ENCODE measurements at places on chromosomes 5 and 9.

DNA sequence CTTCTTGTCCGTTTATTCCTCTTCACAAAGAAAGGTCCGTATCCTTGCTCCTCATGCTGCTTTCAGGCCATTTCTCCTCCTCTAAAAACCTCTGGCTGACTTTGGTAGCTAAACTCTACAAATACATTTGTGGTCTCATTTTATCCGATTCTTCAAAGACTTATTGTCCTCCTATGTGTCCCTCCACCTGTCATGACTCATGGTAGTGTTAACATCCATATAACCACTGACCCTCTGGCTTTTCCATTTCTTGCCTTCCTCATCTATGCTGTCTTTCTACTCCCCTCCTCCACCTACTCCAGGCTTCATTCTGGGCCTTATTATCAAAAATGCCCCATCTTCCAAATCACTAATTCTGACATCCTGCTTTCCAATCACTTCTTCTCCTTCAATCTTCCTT lies 4.1 kb upstream of the SEMA6A start:
- DNase-seq: no peak

DNA sequence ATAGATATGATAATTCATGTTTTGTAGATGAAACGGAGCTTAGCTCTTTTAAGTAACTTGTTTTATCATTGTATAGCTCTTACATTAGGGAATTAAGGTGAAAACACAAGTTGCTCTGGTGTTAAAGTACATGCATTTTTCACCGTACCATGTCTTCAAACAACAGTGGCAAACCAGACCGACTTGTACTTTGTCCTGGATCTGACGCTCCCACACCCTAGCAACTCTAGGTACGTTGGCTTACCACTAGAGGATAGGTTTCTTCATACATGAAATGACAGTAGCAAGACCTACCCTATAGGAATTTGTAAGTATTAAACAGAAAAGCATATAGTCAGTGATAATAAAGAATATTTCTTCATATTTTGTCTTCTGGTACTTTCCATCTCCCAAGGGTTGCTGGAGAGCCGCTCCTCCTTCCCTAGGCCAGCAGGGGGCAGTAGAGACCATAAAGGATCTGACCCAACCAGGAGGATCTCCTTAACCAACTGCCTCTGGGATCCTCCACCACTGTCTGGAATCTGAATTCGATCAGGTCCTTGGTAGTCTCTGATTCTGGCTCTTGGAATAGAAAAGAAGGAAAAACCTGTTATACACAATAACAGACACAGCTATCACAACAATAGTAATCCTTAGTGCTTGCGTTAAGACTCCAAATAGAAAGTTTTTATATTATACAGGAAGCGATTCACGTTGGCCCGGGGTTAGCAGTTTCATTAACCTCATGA lies 136.7 kb downstream of the CAVIN4 start:
- peak; percentile 48 for DNase-seq

DNA sequence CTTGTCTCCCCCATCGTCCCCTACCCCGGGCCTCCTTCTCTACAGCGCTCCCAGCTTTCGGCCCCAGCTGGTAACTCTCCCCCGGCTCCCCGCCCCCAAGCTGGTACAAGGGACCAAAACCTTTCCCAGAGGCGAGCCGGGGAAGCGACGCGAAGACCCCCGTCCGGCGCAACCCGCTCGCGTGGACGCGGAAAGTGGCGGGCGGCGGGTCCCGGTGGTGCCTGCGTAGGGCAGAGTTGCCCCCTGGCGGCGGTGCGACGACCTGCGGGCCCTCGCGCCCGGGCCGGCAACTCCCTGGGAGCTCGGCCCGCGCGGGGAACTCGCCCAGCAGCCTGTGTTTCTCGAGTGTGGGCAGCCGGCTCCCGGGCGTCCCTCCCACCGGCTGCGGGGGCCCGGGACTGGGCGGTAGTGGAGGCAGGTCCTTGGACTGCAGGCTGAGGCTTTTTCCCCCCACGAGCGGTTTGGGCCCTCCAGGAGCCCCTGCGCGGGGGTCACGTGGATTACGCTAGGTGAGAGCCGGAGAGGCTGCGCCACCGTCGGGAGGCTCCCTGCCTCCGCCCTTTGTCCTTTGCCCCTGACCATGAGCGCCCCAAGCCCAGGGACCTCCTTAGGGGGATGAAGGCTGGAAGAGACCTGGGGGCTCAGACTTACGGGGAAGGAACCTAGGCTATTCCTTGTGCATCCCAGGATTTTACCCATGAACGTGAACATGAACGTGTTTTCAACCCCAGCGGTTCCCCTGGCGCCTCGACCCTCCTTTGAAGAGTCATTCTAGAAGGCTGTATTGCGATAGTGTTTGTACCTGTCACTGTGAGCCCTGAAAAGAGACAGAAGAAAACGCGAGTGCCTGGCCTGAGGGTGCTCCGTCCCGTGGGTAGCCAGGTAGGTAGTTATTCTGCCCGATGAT lies 2.9 kb upstream of the FOXD1 start:
- DNase-seq: no peak

DNA sequence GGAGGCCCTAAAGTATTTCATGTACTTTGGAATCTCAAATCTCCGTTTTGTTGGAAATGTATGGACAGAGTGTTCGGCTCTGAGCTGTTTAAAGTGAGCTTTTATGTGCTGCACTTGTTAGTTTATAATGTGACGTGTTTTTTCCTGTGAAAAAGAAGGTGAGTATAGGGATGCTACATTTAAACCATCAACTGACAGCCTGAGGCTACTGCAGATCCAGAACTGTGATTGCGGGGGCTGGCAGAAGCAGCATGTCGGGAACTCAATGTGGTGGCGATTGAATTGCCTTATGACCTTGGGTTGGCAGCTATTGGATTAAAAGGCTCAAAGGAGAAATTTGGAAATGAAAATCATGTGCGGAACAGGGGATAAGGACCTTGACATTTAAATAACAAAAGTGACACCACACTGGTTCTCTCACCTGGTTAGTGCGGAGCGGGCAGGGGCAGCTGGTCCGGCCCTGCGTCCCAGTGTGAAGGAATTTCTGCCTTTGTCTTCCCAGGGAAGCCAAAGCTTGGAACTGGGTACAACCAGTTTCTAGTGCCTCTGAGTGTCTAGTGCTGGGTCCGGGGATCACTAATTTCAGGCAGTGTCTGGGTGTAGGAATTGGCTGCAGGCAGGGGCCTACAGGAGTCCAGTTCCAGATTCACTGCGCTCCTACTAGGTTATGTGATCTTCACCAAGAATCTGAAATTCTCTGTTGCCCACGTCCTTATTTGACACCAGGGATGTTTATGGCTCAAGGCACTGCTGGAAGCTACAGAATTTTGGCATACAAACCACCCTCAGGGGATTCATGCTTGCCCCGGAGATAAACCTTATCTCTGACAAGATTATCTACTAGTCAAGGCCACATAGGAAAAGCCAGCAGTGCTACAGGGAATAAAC lies 120.7 kb upstream of the ERCC6L2 start:
- DNase-seq: no peak

- no peak for DNase-seq
Measured at GRCh38 chr5:107580889-107581820, 89.6 kb downstream of the EFNA5 start.

- peak; percentile 9 for DNase-seq
Measured at GRCh38 chr9:90099262-90099963, 494.6 kb downstream of the GADD45G start.

GRCh38 chr9:24095246-24095645 lies 269.2 kb upstream of the ELAVL2 start:
- DNase-seq: no peak

GRCh38 chr5:9363026-9363425 lies 182.8 kb downstream of the SEMA5A start:
- no peak for DNase-seq

DNA sequence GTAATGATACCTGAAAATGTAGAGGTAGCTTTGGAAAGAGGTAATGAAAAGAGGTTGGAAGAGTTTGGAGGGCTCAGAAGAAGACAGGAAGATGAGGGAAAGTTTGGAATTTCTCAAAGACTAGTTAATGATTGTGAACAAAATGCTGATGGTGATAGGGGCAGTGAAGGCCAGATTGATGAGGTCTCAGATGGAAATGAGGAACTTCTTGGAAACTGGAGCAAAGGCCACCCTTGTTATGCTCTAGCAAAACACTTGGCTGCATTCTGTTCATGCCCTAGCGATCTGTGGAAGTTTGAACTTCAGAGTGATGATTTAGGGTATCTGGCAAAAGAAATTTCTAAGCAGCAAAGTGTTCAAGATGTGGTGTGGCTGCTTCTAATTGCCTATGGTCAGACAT lies 161.2 kb upstream of the SPEF2 start:
- DNase-seq: no peak

GRCh38 chr5:135015942-135016341 lies 18.1 kb downstream of the PITX1 start:
- no peak for DNase-seq

GRCh38 chr9:134839455-134840125 lies 41.0 kb upstream of the FCN2 start:
- DNase-seq: no peak

DNA sequence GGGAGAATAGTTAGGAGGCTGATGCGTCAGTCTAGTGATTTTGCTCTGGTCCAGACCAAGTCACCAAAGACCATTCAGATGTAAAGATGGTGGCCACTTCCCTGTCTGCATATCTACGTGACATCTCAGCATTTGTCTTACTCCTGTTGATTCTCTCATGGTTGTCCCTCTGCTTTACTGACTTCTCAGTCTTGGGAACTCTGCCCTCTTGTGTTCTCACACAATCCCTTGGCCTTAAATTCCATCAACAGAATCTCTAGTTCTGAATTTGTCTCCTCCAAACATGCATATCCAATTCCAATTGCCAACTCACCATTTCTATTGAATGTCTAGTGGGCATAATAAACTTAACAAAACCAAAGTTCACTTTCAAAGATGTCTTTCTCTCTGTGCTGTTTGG lies 147.8 kb downstream of the SLC24A2 start:
- no peak for DNase-seq

- no peak for DNase-seq
Measured at GRCh38 chr9:100084128-100084453, 14.7 kb downstream of the ERP44 start.

- no peak for DNase-seq
Measured at GRCh38 chr9:9079473-9079872, 1279.9 kb upstream of the DMAC1 start.

- DNase-seq: no peak
Measured at GRCh38 chr9:133523106-133523505, 1.7 kb downstream of the MYMK start.

GRCh38 chr5:67063055-67063454 lies 133.5 kb downstream of the CD180 start:
- no peak for DNase-seq

GRCh38 chr5:10489810-10490426 lies 48.2 kb downstream of the ROPN1L start:
- no peak for DNase-seq

DNA sequence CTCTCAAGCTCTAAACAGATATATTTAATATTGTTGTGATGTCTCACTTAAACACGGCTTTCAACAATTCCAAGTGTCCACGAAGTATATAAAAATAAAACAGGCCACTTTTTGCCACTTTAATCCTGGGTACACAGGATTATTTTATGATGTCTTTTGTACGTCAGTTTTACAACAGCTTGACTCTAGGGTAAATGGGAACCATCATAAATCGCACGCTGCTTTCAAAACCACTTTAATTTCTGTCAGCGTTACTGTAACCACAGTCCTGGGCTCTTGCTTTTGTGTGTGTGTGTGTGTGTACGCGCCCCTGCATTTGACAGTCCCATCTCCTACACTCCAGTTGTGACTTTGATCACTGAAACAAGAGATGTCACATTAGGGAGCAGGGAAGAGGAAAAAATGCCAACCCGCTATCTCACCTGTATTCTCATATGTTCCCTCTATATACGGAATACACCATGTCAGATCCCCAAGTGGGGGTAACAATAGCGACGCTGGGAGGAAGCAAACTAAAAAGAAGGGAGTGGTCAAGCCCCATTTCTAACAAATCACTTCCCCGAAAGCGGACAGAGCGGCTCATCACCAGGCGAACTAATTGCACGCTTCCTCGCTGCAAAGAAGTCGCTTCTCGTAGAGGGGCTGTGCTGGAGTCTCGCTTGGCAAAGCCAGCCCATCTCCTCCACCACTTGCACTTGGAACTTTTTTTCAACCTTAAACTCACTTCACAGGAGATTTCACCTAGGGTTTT lies 1.2 kb downstream of the BNC2 start:
- no peak for DNase-seq

DNA sequence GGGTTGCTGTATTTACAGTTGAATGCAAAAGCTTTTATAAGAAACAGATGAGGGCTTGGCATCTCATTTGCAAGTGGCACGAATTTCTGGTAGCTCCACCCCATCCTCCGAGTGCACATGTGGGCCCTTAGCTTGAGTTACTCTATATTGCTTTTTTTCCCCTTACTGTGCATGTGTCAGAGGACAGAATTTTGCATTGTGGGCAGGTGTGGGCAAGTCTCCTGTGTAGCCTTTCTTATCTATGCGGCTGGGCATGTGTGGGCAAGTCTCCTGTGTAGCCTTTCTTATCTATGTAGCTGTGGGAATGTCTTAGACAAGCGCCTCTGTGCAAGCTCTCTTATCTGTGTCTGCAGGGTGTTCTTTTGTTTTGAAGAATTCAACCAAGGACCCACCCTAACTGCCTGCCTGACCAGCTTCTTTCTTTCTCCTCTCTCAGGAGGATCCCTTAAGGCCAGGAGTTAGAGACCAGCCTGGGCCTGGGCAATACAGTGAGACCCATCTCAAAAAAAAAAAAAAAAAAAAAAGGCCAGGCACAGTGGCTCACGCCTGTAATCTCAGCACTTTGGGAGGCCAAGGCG lies 34.1 kb upstream of the SIL1 start:
- no peak for DNase-seq

GRCh38 chr5:162444129-162444762 lies 376.7 kb downstream of the GABRG2 start:
- DNase-seq: no peak

- DNase-seq: no peak
Measured at GRCh38 chr9:95031711-95032461, 285.6 kb downstream of the FANCC start.

DNA sequence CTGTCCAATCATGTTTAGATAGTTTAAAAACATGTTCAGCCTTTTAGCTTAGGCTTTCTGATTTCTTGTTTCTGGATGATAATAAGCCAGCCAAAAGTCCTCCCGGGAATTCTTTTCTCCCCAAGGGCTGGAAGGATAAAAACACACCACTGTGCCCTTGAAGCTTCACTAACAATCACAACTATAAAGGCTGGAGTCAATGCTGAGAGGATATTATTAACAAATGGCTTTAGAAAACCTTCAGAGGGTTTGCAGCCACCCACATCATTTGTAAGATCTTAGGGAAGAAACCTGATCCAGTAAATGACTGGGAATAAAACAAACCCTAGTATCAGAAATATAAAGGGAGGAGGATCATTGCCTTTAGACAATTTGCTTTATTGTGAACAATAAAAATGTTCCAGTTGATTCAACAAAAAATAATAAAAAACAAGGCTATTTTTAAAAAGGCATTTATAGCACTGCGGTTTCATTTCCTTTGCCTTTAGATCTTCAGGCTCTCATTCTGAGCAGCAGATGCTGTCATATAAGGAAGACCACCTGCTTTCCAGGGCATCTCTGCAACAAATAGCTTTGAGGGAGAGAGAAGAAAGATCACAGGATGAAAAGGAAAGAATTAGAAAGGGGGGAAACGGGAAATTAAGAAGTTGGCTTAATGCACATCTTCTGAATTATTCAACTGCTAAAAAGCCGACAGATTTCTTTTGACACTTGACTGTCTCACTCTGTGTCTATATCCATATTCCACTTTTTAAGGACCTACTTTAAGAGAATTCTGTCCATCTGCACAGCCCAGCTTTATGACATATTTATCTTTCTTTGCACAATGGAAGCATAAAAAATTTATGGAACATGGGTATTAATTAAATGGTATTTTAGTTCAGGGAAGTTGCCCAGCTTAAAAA lies 277.2 kb upstream of the SLC24A2 start:
- DNase-seq: no peak

Measured in nucleus accumbens (tissue), 56 donors.